ENCODE measurements at places on chromosomes 12 and 14.

DNA sequence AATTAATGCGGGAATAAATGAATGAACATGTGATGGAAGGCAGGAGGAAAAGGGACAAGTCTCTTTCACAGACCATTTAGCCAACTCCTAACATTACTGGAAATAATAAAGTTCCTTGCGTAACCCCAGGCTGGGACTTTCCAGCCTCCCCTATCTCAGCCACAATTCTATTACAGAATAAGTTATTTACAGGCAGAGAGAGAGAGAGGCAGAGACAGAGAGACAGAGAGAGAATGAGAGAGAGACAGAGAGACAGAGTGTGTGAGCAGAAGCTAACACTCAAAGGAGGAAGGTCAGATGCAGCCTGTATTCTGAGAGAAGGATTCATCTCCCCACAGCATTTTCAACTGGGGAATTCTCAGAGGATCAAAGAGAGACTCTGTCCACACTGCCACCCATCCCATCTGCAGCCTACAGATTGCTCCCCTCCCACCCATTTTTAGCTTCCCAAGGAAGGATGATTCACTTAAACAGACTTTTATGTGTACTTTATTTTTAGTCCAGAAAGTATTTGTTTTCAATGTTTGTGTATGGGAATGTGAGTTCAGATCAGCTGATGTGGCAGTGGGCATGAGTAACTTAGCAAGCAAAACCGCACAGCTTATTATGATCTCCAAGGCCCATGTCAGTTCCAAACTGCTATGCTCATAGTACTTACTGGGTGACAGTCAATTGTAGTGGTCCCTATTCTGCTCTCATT lies 165.7 kb downstream of the CAND1 start:
- DNase-seq = no peak

DNA sequence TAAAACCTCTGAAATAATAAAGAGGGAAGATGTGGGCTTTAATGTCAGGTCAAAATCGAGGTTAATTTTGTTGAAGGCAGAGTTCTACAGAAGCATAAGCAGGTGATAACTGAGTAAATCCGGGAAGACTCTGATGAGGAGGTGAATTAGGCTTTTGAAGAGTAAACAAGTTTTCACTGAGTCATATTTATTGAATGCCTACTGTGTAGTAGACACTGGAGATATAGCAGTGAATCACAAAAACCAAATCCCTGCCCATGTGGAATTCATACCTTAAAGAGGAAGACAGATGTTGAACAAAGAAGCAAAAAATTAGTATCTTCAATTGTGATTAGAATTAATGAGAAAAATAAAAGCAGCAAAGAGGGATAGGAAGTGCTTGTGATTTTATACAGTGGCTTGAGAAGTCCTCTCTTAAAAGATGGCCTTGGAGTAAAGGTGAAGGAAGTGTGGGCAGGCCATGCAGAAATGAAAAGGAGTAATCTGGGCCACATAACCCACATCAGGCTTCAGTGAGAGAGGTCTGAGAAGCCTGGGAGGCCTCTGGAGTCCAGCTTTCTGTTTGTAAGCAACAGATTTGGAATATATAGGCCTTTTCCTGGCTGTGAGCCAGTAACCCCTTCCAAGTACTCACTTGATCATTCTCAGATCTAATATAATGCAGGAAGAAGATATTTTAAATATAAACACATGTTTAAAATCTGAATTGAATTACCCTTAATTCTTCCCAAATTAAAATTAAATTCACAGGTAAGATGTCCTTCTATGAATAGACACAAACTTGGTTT lies 46.7 kb downstream of the BHLHE41 start:
- no peak for DNase-seq

GRCh38 chr12:124774054-124774461 lies 89.6 kb downstream of the SCARB1 start:
- no peak for DNase-seq

DNA sequence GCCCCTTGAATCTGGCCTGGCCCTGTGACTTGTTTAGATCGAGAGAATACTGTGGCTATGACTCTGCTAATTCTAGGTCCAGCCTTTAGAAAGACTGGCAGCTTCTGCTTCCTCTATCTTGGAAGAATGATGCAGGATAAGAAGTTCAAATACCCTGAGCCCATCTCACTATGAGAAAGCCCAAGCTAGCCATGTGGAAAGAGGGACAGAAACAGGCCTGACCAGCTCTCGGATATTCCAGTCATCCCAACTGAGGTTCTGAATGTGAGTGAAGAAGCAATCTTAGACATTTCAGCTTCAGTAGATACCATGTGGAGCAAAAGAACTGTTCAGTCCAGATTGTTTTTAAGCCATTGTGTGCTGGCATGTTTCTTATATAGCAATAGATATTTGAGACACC lies 17.3 kb upstream of the KRR1 start:
- DNase-seq = no peak

GRCh38 chr12:21666722-21667121 lies 9.1 kb upstream of the LDHB start:
- no peak for DNase-seq

DNA sequence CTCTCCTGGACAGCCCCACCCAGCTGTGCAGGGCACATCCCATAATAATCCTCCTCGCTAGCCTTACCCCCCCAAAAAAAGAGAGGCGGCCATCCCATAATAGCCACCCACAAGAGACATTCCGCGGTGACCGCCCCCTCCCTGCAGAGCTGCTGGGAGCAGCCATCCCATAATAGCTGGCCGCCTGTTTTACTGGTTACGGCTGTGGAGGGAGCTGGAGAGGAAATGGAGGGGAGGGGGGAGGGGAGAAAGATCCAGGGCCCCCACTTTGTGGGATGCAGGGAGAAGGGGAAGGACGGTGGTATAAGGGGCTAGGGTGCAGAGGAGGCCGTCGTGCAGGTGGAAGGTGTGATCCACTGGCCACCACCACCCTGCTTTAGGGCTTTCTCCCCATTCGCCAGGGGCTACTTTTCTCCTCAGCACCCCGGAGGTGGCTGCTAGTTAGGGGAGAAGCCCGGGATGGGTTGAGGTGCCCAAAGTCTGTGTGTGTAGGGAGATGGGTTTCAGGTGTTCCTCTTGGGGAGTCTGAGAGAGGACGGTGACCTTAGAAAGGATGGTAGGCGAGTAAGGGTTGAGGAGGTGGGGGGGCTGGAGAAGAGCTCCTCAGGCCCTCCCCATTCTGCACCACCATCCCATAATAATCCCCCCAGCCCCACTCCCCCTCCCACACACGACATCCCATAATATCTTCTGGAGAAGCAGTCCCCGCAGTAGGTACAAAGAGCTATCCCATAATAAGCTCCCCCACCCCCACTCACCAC lies 6.0 kb upstream of the CHD4 start:
- peak; percentile 41 for DNase-seq

DNA sequence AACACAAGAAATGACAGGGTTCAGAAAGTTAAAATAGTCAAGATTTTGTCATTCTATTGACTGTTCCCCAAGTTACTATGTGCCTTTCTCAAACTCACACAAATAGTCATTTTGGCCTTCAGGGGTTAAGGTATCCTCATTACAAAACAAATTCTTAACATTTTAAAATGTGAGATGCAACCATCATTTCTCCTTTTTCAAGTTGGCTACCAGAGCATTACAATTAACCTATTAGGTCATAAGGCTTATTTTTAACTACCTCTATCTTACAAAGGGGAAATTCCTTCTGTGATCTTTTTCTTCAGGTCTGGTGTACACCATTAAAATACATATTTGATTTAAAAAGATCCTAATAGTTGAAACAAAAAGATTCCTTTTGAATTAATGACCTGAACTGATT lies 61.2 kb downstream of the SLC38A1 start:
- DNase-seq = no peak

DNA sequence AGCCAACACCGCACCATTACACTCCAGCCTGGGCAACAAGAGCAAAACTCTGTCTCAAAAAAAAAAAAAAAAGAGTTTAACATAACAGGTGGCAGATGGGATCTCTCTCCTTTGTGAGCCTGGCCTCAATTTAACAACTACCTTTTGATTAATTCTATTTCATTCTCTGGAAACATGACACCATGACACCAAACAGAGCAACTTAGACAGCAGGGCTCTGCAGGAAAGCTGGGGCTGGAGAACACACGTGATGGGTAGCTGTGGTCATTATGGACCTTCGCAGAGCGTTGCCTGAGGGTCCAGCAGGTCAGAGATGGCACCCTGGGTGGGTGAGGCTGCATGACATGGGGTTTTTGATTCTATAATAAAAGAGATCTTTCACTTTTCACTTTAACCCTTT lies 1.7 kb upstream of the DGLUCY start:
- DNase-seq = no peak

GRCh38 chr12:4446335-4446734 lies 720 bp upstream of the FGF6 start:
- no peak for DNase-seq

GRCh38 chr12:68768431-68768939 lies 22.5 kb downstream of the SLC35E3 start:
- DNase-seq = no peak

GRCh38 chr14:32473464-32473855 lies 144.4 kb downstream of the AKAP6 start:
- DNase-seq = no peak

- DNase-seq = no peak
Measured at GRCh38 chr12:89977405-89978085, 268.9 kb upstream of the ATP2B1 start.

- DNase-seq = no peak
Measured at GRCh38 chr12:113926788-113927187, 39.3 kb downstream of the RBM19 start.

DNA sequence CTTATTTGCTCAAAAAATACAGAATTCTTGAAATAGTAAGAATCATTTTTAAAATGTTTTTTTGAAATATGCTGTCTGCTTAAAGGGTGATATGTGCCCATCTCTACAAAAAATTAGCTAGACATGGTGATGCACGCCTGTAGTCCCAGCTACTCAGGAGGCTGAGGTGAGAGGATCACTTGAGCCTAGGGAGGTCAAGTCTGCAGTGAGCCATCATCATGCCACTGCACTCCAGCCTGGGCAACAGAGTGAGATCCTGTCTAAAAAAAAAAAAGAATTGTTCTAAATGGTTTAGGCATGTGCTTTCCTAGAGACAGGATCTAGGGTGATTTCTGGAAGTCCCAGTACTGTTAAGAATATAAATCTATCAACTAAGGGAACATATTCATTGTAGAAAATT lies 75.6 kb upstream of the HECTD1 start:
- no peak for DNase-seq

GRCh38 chr14:22318951-22319350 lies 270.1 kb downstream of the DAD1 start:
- DNase-seq = no peak

DNA sequence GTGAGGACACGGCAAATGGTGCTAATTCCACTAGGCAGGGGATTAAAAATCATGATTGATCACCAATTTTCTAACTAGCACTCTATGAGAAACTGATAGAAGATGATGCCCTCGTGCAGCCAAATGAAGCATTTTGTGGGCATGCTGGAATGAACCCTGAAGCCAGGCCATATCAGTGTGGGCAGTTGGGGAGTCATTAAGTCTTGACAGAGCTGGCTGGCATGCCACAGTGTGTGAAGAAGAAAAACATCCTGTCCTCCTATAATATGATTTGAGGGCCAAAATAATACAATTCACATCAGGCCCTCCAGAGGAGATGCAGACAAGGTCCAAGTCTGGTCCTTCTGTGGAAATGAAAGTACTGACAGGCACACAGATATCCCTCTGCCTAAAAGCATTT lies 107.1 kb downstream of the TMTC1 start:
- DNase-seq = no peak

DNA sequence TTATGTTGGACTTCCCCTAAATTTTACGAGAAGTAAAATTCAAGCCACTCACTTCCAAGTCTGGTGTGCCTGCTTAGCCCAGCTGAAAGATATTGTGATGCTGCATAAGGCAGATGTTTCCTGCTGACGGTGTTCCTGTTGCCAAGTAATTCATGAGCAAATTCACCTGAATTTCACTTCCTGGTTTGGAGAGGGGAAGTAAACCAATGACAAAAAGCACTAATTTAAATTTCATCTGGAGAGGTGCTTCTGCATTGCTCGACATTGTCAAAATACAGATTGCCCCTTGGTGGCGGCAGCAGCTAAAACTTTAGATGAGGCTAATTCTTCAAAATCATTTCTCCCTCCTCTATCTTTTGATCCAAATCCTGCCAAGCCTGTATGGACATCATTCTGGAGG lies 281.1 kb downstream of the AACS start:
- no peak for DNase-seq

DNA sequence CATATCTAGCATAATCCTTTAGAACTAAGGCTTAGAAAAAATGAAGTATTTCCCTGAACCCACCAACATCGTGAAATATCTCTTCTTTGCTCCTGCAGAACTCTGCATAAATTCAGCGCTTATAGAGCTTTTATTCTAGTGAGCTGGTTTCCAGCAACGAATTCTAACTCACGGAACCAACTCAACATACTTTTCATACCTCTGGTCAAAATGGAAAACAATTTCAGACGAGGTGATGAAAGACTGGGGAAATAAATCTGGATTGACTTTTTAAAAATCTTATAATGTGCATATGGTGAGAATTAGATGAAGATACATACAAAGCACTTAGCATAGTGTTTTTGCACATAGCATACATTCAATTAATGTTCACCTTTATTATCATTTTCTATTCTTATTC lies 62.6 kb upstream of the BBS10 start:
- no peak for DNase-seq

- no peak for DNase-seq
Measured at GRCh38 chr12:84998341-84998740, 37.7 kb downstream of the TSPAN19 start.

DNA sequence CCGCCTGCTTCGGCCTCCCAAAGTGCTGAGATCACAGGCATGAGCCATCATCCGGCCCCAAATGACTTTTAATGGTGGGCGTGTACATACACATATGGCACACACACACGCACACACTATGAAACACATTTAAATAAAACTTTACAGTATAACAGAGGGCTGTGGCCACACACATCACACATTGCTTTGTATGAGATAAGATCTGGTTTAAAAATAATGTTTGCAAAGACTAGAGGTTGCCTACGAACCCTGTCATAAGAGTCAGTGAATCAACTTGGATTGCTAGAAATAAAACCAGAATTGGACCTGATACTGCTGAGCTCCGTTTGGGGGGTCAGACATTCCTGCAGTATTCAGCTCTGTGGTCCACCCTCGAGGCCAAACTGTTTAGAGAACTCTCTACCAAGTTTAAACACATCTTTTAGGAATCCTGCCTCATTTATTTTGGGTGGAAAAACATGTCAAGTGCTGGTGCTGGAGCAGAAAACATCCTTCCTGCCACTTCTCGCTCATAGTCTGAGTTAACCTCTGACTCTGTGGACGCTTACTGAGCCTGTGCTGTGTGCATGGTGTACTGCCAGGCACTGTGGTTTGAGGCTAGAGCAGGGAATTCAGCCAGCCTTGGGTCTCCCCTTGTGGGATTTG lies 47.8 kb upstream of the EML1 start:
- DNase-seq = no peak

DNA sequence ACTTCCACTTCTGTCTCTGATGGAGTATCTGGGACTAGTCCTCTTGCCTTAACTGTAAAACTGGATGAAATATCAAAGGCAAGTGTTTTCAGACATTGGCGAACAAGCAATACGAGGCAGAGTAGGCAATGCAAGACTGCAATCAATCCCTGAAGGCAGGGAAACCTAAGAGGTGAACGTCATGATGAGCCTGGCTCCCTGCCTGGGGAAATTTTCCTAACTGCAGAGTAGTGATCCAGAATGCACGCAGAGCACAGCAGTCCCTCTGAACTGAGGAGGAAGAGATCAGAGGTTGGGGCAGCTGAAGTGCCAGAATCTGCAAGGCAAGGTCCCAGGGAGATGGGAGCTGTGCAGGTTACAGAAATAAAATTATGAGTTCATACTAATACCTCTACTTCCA lies 18.5 kb downstream of the BHLHE41 start:
- no peak for DNase-seq

- DNase-seq = no peak
Measured at GRCh38 chr14:96754845-96755184, 42.4 kb upstream of the VRK1 start.

GRCh38 chr14:88005050-88005481 lies at the start of gene GPR65:
GPR65 (plus strand) TSS chr14:88005135; CDS start chr14:88010848, 5,713 bp downstream.
- no peak for DNase-seq

Measured in neural crest cell (in vitro differentiated cells).